T-helper 2 cell (primary cell): ENCODE measurements at places on chromosomes 2 and 18.
A peak's percentile ranks its signal among the peaks of the same experiment; 100 is the strongest.

GRCh38 chr2:42558827-42559226 lies 9.6 kb upstream of the MTA3 start:
- no peak for DNase-seq

GRCh38 chr2:15588329-15588919 lies 3.2 kb upstream of the DDX1 start:
- DNase-seq = peak; percentile 10

- no peak for DNase-seq
These were observed 24.1 kb downstream of the SLC25A52 start for GRCh38 chr18:31736630-31737029.

DNA sequence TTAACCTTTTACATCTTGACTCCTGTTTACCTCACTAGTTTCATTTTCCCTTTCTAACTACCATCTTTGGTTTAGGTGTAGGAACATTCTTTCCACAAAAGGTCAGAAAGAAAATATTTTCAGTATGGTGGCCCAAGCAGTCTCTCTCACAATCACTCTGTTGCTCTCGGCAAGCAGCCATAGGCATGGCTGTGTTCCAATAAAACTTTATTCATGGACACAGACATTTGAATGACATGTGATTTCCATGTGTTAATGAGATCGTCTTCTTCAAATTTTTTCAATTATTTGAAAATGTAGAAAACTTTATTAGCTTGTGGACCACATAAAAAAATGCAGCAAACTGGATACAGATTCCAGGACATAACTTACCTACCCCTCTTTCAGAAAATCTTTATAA lies 109.7 kb upstream of the CNTNAP5 start:
- DNase-seq = no peak

- DNase-seq = no peak
These were observed 176.8 kb upstream of the LRP1B start for GRCh38 chr2:142307616-142308115.

- no peak for DNase-seq
These were observed 6.3 kb upstream of the MCFD2 start for GRCh38 chr2:46921676-46922448.

GRCh38 chr2:191659198-191659597 lies 18.7 kb upstream of the NABP1 start:
- DNase-seq = no peak

- DNase-seq = no peak
These were observed 26.1 kb upstream of the REG3G start for GRCh38 chr2:78999406-78999805.

- DNase-seq = no peak
These were observed 21.9 kb downstream of the THAP4 start for GRCh38 chr2:241615041-241615440.

- no peak for DNase-seq
These were observed 61.5 kb upstream of the DOCK10 start for GRCh38 chr2:225103737-225104141.

DNA sequence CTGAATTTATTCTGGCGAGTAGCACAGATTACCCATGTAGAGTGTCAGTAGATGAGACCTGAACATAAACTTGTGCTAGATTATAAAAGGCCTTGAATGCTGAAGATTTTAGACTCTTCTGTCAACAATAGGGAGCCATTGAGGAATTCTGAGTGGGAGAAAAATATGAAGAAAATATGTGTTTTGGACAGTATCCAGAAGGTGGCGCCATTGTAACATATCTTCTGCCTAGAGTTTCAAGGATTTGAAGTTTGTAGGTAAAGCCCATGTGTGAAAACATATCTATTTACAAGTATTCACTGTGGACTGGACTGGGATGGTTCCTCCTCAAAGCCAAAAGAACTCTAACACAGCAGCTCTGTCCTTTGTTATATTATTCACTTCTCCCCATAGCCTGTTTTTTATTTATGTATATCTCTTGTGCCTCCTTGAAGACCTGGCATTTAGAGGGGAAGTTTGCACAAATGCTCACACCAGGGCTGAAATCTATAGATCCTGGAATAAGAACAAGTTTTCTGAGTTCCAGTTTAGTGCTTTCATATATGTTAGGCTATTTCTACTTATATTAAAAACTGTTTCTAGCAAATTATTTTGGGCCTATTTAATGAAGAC lies 124.9 kb downstream of the RDH14 start:
- no peak for DNase-seq

DNA sequence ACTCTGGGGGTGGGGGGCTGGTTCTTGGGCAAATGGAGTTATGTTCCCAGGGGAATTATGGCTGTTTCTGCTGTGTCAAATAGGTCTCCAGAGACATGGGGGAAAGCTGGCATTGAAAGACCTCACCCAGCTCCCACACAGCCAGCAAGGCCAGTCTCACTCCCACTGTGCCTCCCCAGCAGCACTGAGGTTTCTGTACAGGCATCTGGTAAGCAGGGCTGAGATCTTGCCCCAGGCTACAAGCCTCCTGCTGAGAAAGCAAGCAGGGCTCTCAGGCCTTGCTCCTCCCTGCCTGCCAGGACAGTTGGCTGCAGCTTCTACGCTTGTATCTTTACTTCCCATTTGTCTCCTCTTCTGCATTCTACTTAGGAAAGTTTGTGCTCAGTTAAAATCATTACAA lies 50.5 kb upstream of the FHOD3 start:
- no peak for DNase-seq

DNA sequence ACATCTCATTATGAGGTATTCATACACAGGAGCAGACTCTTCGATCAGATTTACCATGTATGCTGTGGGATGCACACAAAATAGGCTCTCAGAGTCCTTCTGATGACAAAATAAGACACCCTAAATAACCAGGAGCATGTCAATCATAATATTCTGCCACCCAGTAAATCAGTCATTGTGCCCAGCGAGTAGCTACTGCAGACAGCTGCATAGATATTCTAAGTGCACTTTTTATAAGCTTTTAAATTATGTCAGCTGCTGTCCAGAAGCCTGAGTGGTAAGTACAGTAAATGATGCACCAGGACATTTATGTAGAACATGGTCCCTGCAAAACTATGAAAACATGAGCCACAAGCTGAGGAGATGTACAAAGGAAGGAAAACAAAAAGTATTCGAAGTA lies 102.9 kb downstream of the CCDC141 start:
- no peak for DNase-seq

GRCh38 chr2:207458582-207458981 lies 71.2 kb upstream of the CREB1 start:
- no peak for DNase-seq

- no peak for DNase-seq
These were observed 1.4 kb upstream of the STEAP3 start for GRCh38 chr2:119222213-119222612.

GRCh38 chr2:96306370-96306769 lies 1.0 kb upstream of the SNRNP200 start:
- no peak for DNase-seq

GRCh38 chr2:168604252-168604651 lies 148.2 kb downstream of the CERS6 start:
- DNase-seq = no peak

DNA sequence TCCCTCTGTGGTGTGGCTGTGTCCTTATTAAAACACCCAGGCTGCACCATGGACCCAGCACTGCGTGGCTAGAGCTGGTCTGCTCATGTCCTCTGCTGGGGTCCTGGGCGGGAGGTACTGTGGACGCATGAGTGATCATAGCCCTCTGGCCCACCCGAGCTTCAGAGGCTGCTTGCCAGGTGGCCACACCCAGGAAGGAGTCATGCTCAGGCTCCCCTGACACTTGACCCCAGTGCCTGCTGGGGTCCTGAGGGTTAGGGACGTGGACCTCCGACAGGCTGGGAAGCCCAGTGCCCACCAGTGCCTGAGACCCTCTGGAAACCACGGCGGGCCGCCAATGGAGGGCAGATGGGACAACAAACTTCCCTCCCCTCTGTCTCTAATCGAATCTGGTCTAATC lies 66.3 kb upstream of the HS6ST1 start:
- DNase-seq = no peak

DNA sequence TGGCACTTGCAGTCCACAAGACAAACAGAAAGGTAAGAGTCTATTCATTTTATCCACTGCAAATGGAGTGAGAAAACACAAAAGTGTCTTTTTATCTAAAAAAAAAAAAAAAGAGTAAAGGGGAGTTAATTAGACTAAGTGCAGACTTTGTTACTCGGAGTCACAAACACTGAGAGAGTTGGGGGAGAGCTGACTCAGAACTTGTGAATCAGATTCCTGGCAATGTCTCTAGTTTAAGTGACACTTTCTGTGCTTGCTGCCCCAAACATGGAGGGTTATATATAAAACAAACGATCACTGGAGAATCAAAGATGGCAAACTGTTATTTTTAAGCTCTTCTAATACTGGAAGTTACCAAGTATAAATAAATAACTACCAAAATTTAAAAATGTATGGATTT lies 505.8 kb upstream of the NRP2 start:
- no peak for DNase-seq

DNA sequence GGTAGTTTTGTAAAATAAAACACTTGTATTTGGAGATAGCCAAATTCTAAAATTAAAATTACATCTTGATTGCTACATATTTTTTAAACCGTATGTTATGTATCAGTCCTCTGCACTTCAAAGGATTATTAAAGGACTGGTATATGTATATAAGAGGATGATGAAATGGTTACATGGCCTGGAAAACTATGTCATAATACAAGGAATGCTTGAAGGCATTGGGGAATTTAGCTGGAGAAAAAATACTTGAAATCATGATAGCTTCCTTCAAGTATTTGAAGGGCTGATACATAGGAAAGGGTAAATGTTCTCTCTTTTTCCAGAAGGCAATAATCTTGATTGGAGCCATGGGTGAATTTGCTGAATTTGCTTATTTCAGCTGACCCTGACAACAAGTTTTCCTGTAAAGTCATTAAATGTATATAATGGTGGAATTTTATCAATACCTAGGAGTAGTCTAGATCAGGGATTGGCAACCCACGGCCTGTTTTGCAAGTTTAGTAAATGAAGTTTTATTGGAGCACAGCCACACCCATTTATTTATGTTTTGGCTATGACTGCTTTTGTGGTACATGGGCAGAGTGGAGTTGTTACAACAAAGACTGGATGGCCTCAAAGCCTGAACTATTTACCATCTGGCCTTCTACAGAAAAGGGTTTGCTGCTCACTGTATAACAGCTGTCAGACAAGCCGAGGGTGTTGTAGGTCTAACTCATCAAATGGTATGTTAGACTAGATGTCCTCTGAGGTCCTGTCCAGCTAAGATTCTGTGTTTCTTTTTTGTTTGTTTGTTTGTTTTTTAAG lies 34.4 kb downstream of the ACYP2 start:
- no peak for DNase-seq
